ENCODE measurements at places on chromosomes 3 and 15. TPM values are rescaled to one million over a fixed set of nuclear protein-coding genes. Genes with fewer than 3 reads are reported as not detected.

DNA sequence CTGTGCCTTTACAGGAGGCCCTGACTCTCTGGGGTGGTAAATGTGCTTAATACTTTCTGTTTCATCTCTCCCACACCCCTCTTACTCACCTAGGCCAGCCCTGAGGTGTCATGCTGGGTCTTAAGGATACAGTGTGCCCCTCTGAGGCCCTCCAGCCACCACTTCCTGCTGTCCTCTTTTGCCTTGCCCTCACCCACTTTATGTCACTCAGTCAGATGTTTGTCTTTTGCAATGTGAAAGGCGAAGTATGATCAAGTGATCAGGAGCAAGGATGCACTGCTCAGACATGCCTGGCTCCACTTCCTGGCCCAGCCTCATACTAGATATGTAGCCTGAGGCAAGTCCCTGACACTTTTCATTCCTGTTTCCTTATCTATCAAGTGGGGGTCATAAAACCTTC is 339.0 kb upstream of the NR2E3 start:
- DNase-seq: no peak

The GOLGA8T gene
- 1.5 TPM for total RNA-seq

The C2CD4A gene
- total RNA-seq: not detected

The CHRNA7 gene
- 1.5 TPM for total RNA-seq

DNA sequence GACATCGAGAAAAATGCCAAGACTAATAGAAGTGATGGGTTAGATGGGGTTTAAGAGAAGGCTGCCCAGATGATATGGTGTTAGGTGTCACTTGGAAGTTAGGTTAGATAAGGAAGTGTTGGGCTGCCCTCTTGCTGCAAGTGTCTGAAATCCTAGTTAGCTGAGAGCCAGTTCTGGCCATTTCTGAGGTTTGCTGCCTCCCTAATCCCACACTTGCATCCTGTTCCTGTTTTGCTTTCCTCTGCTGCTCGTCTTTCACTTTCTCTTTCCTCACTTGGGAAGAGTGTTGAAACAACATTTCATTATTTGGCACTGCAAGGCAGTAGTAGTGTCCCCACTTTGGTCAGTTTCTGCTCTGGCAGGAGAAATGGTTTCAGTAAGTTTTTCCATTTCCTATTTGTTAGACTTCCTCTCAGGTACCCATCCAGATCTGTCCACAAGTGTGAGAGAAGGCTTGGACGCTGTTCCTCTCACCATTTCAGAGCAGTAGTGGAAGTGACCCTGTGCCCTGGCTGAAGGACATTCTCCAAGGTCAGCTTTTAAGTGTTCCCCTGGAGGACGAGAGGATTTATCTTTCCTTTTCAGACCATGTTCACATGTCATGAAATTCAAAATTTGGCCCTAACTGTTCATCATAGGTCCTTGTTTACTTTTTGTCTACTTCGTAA is 93.3 kb downstream of the ADAMTSL3 start:
- DNase-seq: no peak

The AP3B2 gene
- 2.4 TPM for total RNA-seq

GRCh38 chr3:116034794-116035193 is 410.5 kb downstream of the LSAMP start:
- DNase-seq: no peak

- no peak for DNase-seq
Observed at GRCh38 chr3:126304704-126305103, 52.5 kb downstream of the KLF15 start.

GRCh38 chr3:138455801-138456716 is 21.6 kb downstream of the ESYT3 start:
- DNase-seq: no peak

GRCh38 chr15:74808840-74809229 is 3.8 kb upstream of the LMAN1L start:
- DNase-seq: no peak

- no peak for DNase-seq
Observed at GRCh38 chr3:68103811-68104210, 449.4 kb upstream of the SUCLG2 start.

DNA sequence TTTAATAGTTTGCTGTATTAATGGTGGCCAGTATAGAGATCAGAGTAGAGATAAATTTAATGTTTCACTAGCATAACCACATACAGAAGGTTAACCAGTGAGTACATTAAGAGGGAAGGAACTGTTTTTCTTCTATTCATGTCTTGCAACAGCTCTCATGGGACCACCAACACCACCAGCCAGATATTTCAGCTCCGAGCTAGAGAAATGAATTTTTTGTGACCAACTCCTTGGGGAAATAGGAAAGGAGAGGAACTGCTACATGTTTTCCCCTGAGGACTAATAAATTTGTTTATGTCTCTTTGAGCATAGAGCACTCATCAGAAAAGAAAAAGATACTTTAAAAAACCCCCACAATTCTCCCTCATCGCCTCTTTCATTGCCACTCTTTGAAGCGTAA is 247.5 kb downstream of the MBNL1 start:
- DNase-seq: no peak

The NPAP1 gene
- not detected for total RNA-seq

DNA sequence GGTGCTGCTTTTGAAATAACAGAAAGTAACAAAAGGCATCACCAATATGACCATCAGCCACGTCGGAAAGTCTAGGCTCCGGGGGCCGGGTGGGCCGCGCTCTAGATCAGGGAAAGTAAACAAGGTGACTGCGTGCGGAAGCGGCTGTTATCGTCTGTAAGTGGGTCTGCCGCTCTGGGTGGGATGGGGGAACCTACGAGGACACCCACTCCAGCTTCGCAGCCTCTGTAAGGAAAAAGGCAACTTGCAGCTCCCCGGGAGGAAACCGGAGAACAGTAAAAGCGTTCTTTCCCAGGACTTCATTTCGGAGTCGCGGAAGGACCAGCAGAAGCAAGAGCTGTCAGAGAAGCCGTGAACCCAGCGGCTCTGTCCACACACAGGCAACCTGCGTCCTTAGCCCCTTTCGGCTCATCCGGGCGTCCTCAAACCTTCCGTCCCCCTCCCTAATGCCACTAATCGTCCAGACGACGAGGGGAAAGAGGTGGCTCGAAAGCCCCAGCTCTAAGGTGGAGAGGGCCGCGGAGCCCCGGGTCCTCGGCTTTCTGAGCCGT is 461 bp downstream of the XRN1 start:
- DNase-seq: peak; percentile 63

The UQCC5 gene
- total RNA-seq: 16.0 TPM

The CPN2 gene
- not detected for total RNA-seq

- no peak for DNase-seq
Observed at GRCh38 chr15:55337160-55337559, 18.1 kb downstream of the PIGB start.

The DZIP1L gene
- total RNA-seq: 37.5 TPM

The TNFSF10 gene
- 36.5 TPM for total RNA-seq

DNA sequence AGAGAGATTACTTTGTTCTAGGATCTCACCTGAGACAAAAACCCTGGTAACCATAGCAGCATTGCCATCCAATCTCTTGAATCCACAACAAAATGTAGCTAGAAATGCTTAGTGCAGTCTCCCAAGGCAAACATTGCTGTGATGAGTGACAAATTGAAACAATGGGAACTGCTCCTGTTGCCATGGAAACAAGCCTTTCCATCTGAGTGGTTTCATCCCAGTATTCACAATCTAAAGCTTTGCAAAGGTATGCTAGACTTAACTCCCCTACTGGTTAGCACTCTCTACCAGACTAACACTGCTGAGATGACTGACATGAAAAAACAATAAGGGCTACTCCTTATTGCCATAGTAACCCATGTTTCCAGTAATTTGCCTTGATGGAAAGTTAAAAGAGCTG is 172.6 kb upstream of the CNTN3 start:
- DNase-seq: no peak

GRCh38 chr15:53580366-53580765 is 179.1 kb downstream of the WDR72 start:
- DNase-seq: no peak

DNA sequence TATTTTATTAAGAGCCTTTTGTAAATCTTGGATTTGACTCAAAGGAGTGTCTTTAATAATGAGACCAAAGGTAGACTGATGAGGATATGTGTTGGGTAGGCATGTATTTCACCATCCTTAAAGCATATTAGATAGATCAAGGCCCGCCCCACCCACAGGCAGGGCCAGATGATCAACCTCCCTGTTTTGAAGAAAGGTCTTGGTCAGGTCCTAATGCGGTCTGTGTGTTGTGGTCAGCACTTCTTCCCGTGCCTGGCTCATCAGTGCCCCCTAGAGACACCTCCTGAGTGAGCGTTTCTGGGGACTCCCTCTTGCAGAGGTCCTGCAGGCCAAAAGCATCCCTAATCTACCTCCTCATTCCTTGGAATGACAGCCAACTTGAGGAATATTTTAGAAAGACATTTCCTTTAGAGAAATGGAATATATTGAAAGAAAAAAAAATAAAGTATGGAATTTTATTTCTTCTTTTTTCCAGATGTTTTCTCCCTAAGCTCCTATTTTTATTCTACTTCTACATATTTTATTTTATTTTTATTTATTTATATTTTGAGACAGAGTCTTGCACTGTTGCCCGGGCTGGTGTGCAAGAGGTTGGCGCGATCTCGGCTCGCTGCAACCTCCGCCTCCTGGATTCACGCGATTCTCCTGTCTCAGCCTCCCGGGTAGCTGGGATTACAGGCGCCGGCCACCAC is 6.0 kb downstream of the TM4SF4 start:
- peak; percentile 90 for DNase-seq

DNA sequence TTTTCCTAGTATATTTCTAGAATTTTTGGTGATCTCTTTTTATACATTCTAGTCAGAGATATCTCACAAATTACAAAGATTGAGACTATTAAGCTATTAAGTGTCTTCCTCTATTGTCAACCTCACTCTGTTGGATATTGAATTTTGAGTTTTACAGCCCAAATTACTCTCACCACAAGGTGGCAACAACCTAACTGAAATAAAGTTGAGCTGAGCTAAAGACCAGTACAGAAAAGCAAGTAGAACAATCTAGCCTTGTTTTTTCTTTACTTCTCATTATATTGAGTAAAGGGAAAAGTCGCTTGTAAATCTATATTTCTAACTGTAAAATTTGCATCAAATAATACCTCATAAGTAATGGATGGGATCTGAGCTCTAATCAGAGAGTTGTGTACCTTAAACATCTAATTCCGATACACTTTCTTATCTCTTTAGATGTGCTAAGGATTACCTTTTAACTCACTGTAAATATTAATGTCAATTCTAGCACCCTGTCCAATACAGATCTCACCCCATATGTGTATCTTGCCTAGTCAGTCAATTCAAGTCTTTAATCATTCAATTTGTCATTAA is 13.6 kb upstream of the COMMD2 start:
- DNase-seq: no peak

GRCh38 chr3:13474776-13475303 is 5.3 kb upstream of the HDAC11 start:
- peak; percentile 39 for DNase-seq

The GPR87 gene
- not detected for total RNA-seq

The PLA2G4D gene
- not detected for total RNA-seq

- no peak for DNase-seq
Observed at GRCh38 chr3:64808061-64808460, 120.3 kb upstream of the ADAMTS9 start.
